ENCODE measurements at places on chromosomes 2 and 18.
A peak's percentile ranks its signal among the peaks of the same experiment; 100 is the strongest.

GRCh38 chr2:132936791-132937190 lies 266.8 kb upstream of the LYPD1 start:
- no peak for DNase-seq

GRCh38 chr2:98025481-98026037 lies 29.8 kb upstream of the TMEM131 start:
- no peak for DNase-seq

DNA sequence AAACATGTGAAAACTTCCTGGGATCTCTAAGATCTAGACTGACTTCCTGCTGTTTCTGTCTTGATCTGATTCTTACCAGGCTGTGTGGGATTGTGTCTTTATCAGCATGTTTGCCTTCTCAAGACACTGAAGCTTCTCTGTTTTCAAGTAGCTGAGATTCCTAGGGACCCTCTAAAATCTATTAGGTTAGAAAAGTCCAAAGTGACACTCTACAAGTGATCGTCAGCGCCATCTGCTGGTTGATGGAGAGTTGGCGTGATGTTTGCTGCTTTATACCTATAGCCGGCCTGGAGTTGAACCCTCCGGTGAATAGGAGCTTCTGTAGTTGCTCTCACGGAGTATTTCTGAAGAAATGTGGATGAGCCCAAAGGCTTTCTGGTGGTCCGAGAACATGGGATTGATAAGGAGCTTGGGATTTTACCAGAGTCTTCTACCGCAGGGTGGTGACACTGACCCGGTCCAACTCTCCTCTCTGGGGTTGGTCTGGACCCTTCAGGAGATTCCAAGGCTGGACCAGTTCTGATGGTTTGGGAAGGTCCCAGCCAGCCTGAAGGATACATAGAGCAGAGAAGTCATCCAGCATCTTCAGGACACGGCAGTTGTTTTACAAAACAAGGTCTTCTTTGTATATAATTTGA lies 96.0 kb upstream of the TTC39C start:
- peak; percentile 58 for DNase-seq

DNA sequence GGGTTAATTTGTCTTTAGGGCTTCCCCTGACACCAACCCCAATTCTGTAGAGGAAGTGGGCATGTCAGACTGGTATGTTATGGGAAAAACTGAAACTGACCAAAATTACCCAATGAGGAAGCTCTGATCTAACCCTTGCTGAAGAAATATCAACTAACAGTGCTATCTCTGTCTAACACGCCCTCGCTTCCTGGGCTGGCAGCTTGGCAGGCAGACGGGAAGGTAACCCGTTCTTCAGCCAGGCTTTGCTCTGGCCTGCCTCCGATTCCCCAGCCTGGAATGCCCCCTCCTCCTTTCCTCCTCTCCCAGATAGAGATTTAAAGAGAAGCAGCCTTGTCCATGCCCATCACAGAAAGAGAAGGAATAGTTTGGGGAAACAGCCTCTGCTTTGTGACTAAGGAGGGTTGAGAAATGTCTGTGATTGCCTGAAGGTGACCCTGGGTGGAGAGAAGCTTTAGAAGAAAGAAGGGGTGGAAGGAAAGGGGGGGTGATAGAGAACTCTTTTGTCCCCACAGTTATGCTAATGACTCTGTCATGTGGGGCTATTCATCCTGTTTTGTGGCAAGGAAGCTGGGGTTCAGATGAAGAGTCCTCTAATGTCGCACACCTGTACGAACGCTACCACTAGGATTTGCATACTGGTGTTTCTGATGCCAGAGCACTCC lies 15.4 kb downstream of the HK2 start:
- DNase-seq = peak; percentile 52

DNA sequence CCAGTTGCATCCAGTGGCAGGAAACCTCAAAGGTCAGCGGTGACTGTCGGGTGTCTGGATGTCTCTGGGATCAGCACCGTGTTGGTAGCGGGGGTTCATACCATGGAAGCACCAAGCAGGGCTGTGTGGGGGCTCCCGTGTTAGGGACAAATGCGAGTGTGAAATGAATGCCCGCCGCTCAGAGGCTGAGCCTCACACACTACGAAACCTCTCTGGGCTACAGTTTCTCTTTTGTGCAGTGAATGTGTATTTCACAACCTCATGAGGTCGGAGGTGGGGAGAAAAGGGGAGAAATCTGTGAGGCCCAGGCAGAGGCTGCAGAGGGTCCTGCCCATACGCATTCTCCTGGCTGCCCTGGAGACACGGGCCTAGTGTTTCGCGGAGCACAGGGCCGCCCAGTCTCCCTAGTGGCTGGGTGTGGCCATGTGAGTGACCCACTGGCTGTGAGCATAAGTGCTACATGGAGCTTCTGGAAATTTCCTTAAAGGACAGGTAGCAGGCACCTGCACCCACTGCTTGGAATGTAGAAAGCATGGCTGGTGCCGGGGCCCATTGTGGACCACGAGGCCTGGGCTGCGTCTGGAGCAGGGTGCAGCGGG lies 138.0 kb upstream of the GLI2 start:
- no peak for DNase-seq

DNA sequence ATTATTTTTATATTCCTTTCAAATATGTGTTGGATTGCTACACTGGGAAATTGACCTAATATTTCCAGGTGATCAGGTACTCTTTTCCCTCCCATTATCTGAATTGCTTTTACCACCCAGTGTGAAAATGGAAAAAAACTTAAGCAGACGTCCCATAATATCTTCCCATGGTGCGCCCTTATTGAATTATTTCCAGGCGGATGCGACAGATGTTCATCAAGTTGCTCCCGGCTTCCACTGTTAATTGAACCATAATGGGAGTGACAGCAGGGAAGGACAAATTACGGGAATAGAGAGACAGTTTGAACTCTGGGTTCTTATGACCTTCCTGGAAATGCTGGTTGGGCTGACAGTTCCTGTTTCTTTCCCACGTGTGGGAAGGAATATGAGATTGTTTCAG lies 93.3 kb downstream of the THSD7B start:
- no peak for DNase-seq

DNA sequence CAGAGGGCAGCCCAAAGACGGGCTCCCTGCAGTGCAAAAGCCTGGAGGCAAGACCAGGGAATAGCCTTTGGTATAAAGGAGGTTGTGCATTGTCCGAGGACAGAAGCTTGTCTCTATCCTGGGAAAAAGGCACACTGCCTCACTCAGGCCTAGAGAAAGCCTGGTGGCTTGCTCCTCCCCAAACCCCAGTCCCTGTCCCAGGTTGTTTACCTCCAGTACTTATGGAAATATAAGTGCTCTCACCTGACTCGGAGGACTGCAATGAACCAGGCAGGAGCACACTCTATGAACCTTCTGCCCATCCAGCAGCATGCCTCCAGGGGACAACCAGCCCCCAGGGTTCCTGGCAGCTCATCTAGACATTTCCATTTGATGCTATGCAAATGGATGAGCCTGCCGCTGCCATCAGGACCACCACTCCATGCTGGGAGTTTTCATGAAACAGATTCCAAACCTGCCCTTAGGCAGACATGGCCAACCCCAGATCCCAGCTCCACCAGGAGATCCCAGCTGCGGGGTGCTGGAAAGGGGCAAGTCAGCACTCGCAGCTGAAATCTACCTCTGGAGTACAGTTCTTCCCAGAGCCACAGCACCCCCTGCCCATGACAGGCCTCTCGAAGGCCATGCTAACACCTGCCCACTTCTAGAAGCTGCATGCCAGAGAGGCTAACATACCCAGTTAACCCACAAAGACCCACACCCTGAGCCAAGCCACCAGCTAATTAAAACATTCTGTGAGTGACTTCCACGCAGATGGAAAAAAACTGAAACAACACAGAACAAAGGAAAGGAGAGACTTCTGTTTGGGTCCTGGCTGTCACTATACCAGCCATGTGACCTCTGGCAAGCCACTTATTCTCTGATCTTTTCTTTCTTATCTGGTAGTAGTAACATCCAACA lies 101.7 kb downstream of the TTC32 start:
- DNase-seq = no peak

GRCh38 chr2:153873052-153874048 lies 1.6 kb downstream of the GALNT13 start:
- no peak for DNase-seq

- no peak for DNase-seq
Measured at GRCh38 chr18:55579501-55580270, 8.3 kb downstream of the TCF4 start.

GRCh38 chr18:23932385-23933067 lies 82.0 kb upstream of the TTC39C start:
- no peak for DNase-seq

- DNase-seq = no peak
Measured at GRCh38 chr2:124145982-124146381, 120.9 kb downstream of the CNTNAP5 start.

DNA sequence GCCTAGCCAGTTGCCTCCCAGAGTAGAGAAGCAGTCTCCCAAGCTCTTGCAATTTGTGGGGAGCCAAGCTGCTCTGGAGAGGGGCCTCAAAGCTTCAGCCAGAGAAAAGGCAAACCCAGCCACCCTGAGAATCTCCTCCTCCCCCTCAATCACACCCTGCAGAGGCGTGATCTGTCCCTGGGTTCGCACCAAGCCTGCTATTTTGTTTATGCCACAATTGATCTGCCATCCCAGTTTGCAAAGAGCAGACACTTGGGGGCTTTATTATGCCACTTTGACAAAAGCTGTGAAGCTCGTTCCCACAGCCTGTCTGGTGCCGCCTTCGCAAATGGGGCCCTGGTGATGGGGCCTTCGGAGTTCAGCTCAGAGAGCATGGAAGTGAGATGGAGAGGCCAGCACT lies 125.5 kb downstream of the MSH2 start:
- no peak for DNase-seq

DNA sequence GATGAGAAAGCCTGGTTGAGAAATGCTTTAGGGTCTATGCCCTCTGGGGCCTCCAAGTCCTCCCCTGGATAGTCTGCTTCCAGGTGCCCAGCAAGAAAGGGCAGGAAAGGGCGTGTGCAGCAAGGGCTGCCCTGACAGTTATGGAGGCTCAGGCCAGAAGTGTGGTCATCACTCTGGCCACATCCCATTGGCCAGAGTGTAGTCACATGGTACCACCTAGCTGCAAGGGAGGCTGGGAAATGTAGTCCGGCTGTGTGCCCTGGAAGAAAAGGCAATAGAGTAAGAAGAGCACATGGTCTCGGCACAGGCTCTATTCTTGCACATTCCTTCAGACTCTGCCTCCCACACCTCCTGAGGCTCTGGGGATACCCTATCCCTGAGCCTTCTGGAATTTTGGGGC lies 35.7 kb downstream of the ODC1 start:
- DNase-seq = peak; percentile 74

DNA sequence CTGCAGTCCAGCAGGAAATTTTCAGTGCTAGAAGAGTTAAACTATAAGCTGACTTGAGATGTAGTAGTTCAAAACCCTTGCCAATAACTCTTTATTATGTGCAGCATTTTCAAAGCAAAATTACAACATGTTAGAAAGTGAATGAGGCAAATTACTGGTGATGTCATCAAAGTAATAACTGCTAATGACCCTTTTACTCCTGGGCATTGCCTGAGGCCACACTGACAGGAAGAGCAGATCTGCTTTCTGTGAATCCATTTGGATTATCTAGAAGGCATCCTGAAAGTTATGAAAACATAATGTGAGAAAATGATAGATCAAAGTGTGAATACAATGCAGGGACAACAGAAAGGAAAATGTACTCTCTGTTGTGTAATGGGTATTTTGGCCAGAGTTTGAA lies 139.6 kb upstream of the TRIB2 start:
- DNase-seq = no peak

- DNase-seq = no peak
Measured at GRCh38 chr2:20637147-20637546, 13.8 kb downstream of the HS1BP3 start.

DNA sequence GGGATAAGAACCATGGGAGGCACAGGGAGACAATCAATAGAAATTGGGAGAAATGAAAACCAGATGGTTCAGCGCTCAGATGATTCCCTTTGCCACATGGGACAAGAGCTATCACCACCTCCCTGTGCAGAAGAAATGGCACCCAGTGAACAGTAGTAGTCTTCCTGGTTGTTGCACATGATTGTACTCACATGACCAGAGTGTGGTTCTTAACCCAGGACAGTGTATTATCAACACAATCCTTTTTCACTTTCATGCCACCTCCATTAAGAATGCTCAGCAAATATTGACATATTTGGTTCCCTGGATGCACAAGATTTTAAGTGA lies 149.0 kb upstream of the SH3BP4 start:
- no peak for DNase-seq

DNA sequence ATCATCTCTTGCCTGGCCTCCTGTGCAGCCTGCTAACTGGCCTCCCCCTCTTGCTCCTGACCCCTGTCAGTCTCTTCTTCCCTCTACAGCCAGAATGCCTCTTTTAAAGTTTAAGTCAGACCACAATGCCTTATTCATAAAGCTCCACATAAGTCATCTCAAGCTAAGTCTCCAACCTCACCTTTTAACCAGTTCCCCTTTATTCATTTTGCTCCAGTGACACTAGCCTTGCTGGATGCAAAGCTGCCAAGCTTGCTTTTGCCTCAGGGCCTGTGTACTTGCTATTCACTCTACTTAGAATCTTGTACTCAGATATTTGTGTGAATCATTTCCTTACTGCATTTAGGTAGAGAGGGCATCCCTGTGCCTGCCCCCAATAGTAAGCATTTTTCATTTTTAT lies 180.9 kb downstream of the PDE1A start:
- DNase-seq = no peak

DNA sequence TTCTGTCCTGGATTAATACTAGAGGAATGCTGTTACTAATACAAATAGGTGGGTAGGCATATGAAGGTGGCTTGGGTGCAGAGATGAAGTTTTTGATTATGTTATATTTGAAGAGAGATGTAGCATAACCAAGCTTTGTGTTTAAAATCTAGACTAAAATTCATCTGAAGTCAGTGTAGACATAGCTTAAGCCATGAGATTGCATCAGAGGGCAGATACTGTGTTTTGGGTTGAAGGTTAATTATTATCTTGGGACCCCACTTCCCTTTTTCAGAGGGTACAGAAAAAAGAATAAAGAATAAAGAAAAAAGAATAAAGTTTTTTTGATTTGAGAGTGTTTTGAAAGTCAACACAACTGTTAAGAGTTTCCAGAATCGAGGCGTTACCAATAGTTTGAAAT lies 13.0 kb downstream of the PPM1B start:
- DNase-seq = no peak
